Activated gamma-delta T cell treated with anti-CD3 and anti-CD28 coated beads, Interleukin-2, amount 50 U/mL, for 16 hours (primary cell): ENCODE measurements at places on chromosomes 4 and X.

- no peak for DNase-seq
These were observed 135.2 kb upstream of the EDNRA start for GRCh38 chr4:147345662-147346061.

DNA sequence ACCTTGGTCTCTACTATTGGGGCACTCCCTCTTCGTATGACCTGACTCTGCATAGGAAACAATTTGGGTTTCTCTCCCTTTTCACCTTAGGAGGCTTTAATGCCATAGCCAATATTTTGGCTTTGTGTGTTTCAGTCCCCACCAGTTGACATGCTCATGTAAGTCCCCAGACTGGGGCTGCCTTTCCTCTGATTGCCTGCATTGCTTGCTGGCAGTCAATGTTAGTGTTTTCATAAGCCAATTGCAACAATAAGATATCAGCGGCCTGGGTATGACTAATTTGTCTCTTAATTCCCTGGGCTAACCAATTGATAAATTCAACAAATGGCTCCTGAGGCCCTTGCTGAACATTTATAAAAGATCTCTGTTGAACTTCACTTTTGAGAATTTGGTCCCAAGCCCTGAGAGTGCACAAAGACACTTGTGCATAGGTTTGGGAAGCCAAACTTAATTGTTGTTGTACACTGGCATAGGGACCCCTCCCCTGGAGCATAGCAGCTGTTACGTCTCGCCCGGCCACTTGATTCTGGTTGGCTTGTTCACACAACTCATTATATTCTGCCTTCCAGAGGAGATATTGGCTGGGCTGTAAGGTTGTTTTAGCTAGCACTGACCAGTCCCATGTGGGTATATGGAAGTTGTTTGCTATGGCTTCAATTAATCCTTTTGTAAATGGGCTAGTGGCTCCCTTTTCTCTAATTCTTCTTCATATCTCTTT lies 206.2 kb downstream of the PABPC4L start:
- no peak for DNase-seq

GRCh38 chr4:1593458-1593857 lies 90.7 kb downstream of the FAM53A start:
- DNase-seq, result no peak

DNA sequence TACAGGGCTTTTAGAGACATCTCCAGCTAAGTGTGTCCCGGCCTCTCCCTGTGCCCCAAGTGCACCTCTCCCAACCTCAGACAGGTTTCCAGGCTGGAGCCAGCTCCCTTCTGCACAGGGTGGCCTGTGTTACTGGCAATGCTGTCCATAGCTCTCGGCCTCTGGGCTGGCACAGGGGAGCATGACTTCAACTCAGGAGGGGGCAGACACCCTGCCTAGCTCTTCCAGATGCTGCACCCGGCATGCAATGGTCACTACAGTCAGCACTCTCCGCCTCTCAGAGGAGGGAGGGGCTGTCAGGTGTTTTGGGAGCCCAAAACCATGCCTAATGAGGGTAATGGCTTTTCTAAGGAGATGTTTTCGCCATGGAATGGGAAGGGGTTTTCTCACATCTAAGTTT lies 2.4 kb upstream of the IRAK1 start:
- DNase-seq, result no peak

- DNase-seq, result no peak
These were observed 106.0 kb upstream of the NDST4 start for GRCh38 chr4:115219315-115219860.

DNA sequence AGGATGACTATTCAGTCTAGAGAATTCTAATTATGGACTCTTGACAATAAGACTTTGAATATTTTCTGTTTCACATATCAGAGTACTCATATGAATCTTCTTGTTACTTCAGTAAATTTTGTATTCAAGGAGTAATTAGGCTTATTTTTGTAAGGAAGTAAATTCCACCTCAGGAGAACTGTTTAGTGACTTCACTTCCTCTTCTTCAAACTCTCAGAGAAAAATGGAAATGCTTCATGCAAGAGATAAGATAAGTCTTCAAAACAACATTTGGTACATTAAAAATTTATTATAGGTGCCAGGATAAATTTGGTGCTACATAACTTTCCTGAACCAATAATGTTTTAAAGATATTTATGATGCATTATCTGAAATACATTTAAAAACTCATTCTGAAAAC lies 1421.9 kb downstream of the PCDH7 start:
- no peak for DNase-seq

DNA sequence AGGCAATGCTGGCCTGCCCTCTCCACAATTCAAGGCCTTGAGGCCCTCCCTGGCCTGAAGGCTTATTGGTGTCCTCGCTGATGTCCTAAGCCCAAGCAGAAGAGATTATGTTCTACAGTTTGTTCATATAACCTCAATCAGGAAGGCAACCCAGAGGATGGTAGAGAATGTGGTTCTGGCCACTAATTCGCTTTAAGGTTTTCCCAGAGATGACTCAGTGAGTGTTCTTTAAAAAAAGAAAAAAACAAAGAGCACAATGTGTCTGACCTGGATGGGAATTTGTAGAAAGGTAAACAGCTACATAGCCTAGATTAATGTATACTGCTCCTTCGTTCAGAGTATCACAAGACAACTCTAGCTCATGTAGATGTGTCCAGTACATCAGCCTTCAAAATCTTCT lies 66.0 kb downstream of the MANBA start:
- no peak for DNase-seq

DNA sequence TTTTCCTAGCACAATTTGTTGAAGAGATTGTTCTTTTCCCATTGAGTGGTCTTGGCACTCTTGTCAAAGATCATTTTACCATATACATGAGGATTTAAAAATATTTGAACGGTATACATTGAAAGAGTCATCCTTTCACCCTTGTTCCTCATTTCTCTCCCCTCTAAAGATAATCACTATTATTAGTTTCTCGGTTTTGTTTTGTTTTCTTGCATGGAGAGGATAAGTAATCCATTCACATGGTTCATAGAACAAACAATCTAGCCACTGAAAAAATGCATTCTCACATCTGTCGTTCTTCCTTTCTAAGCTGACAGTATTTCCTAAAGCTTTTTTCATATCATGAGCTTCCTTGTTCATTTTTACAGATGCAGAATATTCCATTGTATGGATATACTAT lies 39.2 kb upstream of the MSMO1 start:
- DNase-seq, result no peak

DNA sequence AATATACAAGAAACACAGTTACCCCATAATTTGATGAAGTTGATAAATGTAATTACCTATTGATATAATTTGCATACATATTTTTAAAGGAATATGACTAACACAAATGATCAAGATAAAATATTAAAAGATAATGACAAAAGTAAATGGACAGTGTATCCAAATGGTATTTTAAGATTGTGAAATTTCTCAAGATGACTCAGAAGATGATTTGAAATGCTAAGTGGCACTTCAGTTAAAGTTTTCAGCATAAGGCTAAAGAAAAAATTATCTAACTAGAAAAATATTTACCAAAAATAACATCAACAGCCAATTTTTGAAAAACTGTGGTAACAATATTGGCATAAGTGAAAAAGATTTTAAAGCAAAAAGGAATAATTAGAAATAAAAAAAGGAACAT lies 248.4 kb upstream of the NDST4 start:
- DNase-seq, result no peak

- DNase-seq, result no peak
These were observed 1147.6 kb upstream of the PCDH10 start for GRCh38 chr4:132001542-132001941.

- DNase-seq, result no peak
These were observed 24.7 kb downstream of the TSPAN6 start for GRCh38 chrX:100611951-100612350.

DNA sequence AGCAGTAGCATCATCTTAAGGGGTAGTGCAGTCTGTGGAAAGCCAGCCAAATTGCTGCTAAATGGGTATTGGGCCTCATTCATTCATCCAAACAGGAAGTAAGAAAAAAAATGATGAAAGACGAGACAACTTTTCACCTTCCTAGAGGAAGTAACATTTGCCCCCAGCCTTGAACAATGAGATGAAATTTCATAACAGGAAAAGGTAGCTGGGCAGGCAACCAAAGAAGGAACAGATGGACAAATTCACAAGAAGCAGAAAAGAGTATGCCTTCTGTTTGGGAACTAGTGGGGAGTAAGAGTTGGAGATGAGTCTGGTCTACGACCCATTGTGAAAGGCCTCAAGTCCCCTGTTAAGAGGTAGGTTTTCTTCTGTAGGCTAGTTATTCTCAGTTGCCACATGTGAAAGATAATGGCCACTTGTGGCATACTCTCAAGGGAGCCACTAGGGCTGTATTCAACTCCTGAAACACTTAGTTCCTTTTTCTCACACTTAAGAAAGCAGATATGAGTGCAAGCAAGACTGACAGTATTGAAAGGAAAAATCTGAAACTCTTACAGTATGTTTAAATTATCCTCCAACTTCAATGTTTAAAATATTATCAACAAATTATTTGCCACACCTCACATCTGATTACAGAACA lies 190.4 kb downstream of the AR start:
- no peak for DNase-seq

- DNase-seq, result no peak
These were observed 229.0 kb downstream of the PABPC4L start for GRCh38 chr4:133972586-133972985.

GRCh38 chrX:29397506-29397905 lies 810.3 kb downstream of the IL1RAPL1 start:
- no peak for DNase-seq

- no peak for DNase-seq
These were observed 1761.0 kb downstream of the STIM2 start for GRCh38 chr4:28621591-28621990.

DNA sequence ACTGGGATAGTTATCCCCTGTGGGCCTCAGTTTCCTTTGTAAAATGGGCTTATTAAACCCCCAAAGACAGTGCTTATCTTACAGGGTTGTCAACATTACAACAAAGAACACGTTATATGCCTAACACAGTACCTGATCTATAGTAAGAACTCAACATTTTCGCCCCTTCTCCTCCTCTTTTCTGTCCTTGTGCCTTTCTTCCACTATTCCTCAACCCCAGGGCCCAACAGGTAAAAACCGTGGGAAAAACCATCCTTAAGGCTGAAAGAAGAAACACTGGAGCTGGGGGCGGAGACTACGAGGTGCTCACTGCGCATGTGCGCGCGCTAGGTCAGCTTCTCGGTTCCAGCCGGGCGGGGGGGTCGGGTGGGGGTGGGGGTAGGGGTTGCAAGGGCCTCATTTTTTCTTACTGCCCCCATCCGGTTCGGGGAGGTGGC lies 426 bp upstream of the XIAP start:
- DNase-seq, result no peak

DNA sequence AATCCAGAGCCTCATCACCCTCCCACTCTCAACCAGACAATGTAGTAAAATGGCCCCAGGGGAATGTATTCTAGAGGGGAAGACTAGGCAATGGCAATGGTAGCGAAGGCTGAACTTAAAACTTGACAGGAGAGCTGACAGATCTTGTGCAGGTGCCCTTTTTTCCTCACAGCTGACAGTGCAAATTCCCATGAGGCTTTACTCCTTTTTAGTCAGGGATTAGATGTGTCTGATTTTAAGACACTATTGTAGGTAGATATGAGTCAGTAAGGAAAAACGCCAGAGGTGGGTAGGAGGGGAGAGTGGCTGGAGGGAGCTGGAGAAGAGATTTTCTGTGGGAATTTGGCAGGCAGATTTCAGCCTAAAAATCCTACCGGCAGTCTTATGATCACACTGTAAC lies 10.7 kb downstream of the CAPN6 start:
- DNase-seq, result no peak

GRCh38 chrX:140050906-140051305 lies 85.6 kb upstream of the CXorf66 start:
- DNase-seq, result no peak

- no peak for DNase-seq
These were observed 147.5 kb downstream of the FBXO8 start for GRCh38 chr4:174135936-174136406.

DNA sequence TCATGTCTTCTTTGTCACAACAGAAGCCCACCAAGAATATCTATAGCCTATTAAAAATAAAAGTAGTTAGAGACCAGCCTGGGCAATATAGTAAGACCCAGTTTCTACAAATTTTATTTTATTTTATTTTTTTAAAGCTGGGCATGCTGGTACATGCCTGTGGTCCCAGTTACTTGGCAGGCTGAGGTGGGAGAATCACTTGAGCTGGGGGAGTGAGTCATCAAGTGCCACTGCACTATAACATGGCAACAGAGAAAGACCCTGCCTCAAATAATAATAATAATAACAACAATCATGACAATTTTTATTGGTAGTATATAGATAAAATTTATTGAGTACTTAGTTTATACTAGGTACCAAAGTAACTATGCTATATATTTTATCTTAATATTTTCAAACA lies 93.0 kb upstream of the NPFFR2 start:
- DNase-seq, result no peak

DNA sequence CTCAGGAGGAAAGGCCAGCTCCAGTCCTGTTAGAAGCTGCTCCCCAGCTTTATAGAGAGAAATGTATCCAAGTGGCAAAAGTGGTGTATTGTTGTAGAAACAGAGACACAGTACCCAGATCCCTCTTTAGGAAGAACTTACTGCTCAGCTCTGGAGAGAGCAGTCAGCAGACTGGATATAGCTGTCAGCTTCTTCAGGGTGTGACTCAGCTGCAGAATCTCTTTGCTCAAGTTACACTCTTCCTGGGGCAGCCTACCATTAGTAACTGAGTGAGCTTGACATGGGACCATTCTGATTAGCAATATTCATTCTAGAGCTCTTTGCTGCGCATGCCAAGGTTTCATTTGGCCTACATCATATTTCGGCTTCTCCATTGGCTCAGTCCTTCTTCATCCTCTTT lies 40.5 kb downstream of the ATP1B4 start:
- no peak for DNase-seq

- no peak for DNase-seq
These were observed 520.4 kb downstream of the BCOR start for GRCh38 chrX:39577206-39577984.

DNA sequence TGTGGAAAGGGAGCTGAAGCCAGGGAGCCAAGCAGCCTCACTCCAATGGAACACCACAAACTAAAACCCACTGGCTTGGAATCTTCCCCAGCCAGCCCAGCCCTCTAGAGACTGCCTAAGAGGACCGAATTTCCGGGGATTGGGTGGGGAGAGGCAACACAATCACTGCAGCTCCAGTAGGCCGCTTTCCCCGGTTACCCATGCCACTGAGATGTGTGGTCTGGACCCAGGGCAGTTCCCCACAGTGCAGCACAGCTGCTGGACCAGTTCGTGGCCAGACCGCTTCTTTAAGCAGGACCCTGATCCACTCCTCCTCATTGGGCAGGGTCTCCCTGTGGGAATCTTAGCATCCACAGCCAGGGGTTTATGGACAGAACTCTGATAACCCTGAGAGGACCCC lies 91.9 kb upstream of the PAGE3 start:
- no peak for DNase-seq

DNA sequence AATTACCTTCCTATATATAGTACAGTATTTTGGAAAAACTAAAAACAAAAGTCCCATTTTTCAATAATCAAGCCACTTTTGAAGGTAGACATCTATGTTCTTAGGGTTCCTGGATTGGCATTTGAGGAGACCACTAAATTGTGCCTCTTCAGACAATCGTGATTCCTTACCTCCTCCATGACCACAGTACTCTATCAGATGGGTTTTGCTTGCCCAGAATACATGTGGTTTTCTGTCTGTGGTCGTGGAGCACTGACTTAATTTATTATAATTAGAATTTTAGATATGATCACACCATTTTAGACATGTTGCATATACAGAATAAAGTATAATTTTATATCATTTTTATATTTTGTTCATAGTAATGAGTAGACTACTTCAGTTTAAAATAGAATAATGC lies 67.9 kb downstream of the NDST3 start:
- no peak for DNase-seq
